Mucosa of descending colon (tissue), 3 donors: ENCODE measurements at places on chromosomes 7 and 10. TPM values are rescaled to one million over a fixed set of nuclear protein-coding genes. Genes with fewer than 3 reads are reported as not detected.

DNA sequence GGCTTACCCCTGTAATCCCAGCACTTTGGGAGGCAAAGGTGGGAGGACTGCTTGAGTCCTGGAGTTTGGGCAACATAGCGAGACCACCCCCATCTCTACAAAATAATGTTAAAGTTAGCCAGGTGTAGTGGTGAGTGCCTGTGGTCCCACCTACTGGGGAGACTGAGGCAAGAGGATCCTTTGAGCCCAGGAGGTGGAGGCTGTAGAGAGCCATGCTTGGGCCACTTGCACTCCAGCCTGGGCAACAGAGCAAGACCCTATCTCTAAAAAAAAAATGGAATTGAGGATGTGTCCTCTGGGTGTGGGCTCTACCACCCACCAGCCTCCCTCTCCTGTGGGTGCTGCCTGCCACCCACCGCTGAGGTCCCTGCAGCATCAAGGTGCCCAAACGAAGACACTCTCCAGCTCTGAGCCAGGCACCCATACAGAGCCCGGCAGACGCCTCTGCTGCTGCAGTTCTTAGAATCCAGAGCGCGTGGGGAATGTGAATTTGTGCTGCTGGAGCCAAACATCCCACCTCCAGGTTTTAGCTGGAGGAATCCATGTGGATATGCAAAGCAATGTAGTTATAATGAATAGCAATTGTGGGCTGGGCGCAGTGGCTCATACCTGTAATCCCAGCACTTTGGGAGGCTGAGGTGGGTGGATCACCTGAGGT, 176.0 kb upstream of the TNRC18 start:
- no peak for DNase-seq

Gene LBX1
- not detected for total RNA-seq

GRCh38 chr10:34908481-34908880, 93.4 kb upstream of the PARD3 start:
- no peak for DNase-seq

DNA sequence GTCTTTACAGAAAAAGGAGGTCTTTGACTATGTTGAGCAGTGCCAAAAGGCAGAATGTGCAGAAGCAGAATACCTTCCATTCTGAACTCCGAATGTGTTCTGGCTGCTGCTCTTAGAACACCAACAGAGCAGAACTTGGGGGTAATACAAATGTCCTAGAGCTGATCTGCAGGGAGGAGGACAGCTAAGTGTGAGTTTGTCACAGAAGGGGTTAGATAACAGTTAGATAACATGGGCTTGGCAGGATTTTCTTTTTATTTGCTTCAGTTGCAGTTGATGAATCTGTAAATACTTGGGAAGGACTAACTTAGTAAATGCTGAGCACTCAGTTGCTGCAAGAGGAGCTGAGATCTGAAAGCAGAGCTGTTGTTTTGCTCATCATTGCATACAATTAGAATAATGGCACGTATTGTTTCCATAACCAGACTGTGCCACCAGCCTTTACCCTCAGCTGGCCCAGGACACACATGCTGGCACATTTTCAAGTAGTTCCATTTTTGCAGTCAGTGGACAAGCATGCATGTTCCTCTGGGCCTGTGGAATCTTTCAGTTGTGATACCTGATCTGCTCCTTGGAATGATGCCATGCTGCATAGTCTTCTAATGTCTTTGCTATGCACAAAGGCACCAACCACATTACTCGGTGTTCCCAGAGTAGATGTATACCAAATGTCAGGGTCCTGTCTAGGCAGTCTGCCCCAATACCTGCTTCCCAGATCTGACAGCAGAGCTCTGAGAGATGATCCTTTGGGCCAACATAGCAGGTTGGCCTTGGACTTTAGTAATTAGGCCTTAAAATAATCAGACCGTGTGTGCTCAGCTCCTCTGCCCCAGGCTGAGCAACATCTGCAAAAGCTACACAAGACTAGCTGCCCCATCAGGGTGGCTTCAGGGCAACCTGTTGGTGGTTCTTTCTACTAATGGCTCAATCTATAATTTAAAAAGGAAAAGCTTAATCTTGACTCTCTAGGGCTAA, 55.7 kb downstream of the GSDME start:
- DNase-seq = no peak

Gene KCP
- total RNA-seq = 1.7 TPM

- no peak for DNase-seq
These were observed 46.1 kb downstream of the SEPTIN7 start for GRCh38 chr7:35846816-35847412.
